ENCODE measurements at places on chromosomes 4 and X. TPM values are rescaled to one million over a fixed set of nuclear protein-coding genes. Genes with fewer than 3 reads are reported as not detected.

DNA sequence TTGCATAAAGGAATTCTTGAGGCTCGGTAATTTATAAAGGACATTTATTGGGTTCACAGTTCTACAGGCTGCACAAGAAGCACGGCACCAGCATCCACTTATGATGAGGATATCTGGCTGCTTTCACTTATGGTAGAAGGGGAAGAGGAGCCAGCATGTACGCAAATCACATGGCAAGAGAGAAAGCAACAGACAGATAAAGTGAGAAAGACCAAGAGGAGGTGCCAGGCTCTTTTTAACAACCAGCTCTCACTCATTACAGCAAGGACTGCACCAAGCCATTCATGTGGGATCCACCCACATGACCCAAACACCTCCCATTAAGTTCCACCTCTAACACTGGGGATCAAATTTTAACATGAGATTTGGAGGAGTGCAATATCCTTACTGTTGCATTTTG lies 1198.2 kb downstream of the ADGRL3 start:
- DNase-seq = no peak

DNA sequence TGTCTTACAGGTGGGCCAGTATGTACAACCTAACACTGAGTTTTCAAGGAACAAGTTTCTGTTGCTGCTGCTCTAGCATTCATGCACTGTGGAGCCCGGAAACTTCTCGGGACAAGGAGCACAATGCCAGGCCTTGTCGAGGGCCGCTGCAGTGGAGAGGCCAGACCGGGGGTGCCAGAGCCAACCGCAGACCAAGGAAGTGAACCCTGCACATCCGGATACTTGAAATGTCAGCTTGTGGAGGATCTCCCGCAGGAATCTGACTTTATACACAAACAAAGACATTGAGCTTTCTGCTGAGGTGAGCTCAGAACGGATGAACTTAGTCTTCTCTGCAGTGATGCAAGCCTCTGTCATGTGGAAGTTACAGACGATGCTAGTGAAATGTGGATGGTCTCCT lies 99.5 kb downstream of the ZNF827 start:
- DNase-seq = no peak

KIF4A gene
- 0.84 TPM for total RNA-seq

TACC3 gene
- total RNA-seq = 7.0 TPM

GRCh38 chr4:121951521-121952110 lies at the start of gene TRPC3:
TRPC3 (minus strand) TSS chr4:121952060; CDS start chr4:121951680, 380 bp downstream.
- peak; percentile 70 for DNase-seq

Data from Right ventricle myocardium inferior (tissue), 1 donor.